ENCODE measurements at places on chromosomes 3 and 15.

- peak; percentile 1 for DNase-seq
These were observed at the start of the genes CHDH and IL17RB for GRCh38 chr3:53846134-53846850. Gene CHDH (minus strand): TSS chr3:53846419. CDS start chr3:53824008, 22,411 bp downstream. Gene IL17RB (plus strand): TSS chr3:53846568. CDS start chr3:53846589, 21 bp downstream.

DNA sequence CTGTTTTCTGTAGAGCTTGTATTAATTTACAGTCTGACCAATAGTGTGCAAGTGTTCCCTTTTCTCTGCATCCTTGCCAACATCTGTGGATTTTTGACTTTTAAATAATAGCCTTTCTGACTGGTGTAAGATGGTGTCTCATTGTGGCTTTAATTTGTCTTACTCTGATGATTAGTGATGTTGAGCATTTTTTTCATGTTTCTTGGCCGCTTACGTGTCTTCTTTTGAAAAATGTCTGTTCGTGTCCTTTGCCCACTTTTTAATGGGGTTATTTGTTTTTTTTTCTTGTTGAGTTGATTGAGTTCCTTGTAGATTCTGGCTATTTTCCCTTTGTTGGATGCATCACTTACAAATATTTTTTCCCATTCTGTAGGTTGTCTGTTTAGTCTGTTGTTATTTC lies 7.6 kb upstream of the ACOX2 start:
- no peak for DNase-seq

DNA sequence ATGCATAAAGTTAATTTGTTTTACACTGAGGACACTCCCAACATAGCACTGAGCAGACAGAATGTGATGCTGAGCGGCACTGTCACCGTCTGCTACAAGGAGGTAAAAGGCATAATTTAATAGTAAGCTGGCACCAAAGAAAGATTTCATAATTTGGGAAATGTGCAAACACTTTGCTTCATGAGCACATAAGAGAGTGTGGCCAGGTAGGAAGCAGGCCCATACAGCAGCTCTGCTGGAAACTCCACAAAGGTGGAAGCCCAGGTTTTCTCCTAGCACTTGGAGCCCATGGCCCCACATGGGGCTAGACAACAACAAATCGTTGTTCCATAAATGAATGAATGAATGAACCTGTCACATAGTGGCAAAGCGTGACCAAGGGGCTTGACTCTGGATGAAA lies 68.5 kb upstream of the CACNA2D3 start:
- no peak for DNase-seq

DNA sequence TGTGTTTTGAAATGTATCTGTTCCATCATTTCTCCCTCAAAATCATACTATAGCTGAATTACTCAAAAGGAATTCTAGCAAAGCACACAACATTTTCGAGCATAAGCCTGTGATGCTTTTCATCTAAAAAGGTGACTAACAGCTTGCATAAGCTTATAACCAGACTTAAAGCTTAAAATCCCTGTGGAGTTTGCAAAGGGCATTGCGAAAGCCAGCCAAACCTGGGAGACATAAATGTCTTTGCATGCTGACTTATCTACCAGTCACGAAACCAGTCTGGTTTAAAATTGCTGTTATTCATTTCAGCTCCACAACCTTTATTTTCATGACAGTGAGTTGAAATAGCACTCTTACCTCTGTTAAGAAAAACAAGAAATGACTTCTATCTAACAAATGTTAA lies 35.6 kb upstream of the LIPC start:
- DNase-seq = peak; percentile 95

- DNase-seq = no peak
These were observed 17.6 kb upstream of the LINGO1 start for GRCh38 chr15:77650265-77650664.

- no peak for DNase-seq
These were observed 524.6 kb downstream of the MECOM start for GRCh38 chr3:169138849-169139420.

DNA sequence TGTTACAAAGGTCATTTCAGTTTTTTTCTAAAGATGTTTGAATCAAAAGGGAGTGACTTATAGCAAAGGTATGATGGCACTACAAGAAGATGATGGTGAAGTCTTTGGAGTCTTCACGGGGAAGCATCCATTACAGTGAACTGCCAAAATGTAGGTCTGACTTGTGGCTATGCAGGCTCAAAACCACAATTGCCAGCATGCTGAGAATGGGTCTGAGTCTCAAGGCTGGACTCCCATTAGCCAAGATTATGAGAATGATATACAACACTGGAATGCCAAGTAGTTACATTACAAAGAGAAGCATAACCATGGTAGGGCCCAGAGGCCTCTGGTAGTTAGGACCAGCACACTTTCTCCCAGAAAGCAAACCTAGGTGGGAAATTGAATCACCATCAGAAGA lies 194.2 kb downstream of the MTHFS start:
- DNase-seq = no peak

GRCh38 chr3:37700466-37701248 lies 161.0 kb upstream of the CTDSPL start:
- no peak for DNase-seq

GRCh38 chr3:499001-499761 lies 302.6 kb downstream of the CHL1 start:
- no peak for DNase-seq

GRCh38 chr15:55770261-55770660 lies 27.3 kb upstream of the PRTG start:
- no peak for DNase-seq

DNA sequence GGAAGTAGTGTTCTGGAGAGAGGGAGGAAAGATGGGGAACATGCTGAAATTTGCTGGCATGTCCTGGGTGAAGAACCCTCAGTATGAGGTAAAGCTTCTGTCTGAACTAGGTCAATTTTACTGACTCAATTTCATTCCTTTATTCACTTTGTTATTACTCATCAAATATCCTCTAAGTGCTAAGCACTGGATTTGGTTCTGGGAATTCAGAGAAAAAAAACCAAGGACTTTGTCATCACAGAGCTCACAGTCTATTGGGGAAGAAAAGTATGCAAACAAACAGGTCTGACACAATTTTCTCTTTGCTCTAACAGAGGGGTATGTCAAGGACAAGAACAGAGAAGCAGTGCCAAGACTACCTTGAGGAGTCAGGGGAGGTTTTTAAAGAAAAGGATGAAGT lies 68.0 kb downstream of the TFG start:
- DNase-seq = peak; percentile 52

DNA sequence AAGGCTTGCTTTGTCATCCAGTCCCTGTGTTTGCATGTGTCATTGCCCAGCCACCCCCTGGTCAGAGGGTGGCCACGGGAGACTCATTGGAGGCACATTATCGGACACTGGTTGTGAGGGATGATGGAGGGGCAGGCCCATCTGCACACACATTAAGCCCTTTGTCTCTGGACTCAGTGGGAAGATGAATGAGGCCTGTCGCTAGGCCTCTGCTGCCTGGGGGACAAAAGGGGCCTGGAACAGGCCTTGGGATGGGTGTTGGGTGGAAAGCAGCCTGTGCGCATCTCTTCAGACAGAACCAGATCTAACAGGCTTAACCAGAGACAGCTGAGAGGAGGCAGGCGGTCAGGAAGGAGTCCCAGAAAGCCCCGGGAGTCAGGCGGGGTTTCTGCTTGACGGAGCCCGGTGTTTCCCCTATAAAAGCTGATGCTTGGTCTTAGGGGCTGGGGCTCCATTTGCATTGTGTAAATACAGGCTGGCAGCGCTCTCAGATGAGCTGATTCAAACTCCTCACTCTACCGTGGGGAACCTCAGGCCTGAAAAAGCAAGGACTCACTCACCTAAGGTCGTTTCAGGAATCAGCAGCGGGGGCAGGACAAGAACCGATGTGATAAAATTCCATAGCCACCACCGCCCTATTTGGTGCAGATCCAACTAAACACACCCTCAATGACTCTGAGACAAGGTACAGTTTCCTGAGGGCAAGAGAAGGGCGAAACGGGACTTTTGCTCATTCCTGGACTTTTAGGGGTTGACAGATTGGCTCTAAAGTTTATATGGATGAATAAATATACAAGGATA lies 17.1 kb upstream of the SKIC8 start:
- no peak for DNase-seq

GRCh38 chr15:32903591-32904290 lies 185.9 kb downstream of the GREM1 start:
- no peak for DNase-seq

GRCh38 chr15:51425517-51426040 lies 84.1 kb downstream of the GLDN start:
- DNase-seq = no peak

DNA sequence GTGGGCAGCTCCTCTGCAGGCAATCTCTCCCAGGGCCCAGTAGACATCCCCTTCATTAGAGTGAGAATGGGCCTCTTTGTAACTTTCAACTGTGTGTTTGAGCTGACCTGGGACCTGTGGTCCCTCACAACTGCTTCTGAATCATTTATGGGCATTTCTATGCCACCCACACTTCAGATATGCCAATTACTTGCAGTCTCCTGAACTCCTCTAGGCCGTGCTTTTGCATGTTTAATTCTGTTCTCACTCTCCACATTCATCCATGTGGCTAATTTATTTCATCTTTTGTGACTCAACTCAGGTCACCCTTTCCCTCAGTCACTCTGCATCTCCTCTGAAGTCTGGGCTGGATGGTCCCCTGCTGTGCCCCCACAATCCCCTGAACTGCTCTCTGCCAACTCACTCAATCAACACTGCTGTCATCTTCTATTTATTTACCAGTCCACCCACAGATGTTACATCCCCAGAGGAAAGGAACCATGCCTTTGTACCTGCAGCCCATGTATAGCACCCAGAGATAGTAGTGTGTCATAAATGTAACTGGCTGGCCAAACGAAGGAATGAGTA lies 364.7 kb downstream of the EPHB1 start:
- DNase-seq = no peak

DNA sequence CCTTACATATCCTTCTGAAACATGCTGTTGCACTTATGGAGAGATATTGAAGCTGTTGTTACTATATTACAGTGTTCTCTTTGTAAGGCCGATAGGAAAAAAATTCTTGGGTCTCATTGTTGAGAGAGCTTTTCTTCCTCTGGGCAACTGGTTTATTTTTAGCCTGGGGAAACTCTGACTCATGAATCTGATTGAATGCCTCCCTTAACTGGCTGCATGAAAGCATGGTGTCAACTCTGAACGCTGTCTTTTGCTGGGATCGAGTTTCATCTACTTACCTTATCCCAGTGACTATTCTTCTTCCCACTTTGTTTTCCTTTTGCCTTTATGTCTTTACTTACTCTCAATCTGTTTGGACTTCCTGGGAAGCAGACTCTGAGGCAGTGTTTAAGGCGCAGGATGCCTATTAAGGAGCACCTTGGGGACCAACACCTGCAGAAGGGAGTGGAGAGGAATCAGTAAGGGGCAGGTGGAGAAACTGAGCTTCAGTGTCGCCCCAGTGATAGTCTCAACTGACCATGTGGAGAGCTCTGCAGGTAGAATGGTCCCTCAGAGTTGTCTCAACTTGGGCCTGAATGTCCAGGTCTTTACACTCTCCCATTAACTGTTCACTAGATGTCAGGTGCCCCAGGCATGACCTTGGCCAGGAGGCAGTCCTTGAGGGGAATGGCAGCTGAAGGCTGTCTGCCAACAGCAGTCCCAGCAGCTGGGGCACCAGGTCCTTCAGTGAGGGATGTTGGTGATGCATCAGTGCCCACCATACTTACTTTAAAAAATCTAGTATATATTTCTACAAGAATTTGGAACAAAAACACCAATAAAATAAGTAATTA lies 88.9 kb upstream of the CCNL1 start:
- peak; percentile 95 for DNase-seq

DNA sequence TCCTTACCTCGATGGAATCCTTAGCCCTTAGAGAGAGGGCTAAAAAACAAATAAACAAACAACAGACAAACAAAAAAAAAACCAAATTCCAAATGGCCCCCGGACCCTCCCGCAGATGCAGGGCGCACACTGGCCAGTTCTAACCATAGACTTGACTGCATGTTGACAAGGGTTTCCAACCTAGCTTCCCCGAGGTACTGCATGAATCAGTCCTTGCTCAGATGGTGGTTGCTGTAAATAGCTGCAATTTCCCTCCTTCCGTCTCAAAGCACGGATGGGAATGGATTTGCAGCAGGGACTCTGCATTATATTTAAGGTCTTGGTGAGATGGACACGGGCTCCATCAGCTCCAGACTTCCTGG lies 162.8 kb downstream of the CD47 start:
- DNase-seq = no peak

- no peak for DNase-seq
These were observed 42.3 kb upstream of the XIRP1 start for GRCh38 chr3:39234651-39235050.

DNA sequence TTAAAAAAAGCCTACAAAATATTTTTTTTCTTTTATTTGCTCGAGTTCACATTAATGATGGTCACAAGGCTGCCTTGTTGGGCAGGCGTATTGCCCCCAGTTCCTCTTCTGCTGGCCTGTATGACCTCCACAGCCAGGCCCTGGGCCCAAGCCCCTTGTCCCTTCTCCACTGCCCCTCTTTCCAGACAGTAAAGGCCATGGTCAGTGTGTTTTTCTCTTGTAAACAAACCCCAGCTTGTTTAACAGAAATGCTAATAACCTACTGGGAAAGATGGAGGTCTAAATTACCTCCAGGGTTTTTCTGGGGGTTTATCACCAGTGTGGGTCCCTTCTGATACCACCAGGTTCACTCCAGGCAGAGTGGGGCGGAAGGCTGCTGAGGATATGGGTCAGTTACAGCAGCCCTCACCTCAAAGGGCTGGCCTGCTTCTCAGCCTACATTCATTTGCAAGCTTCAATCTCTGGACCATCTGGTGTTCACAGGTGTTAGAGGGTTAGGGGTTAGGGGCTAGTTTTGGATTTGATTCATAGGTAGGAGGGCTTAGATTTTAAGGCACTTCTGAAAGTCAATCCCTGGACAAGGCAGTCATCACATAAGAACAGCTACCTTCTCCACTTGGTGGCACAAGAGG lies 2.0 kb upstream of the MANF start:
- no peak for DNase-seq

DNA sequence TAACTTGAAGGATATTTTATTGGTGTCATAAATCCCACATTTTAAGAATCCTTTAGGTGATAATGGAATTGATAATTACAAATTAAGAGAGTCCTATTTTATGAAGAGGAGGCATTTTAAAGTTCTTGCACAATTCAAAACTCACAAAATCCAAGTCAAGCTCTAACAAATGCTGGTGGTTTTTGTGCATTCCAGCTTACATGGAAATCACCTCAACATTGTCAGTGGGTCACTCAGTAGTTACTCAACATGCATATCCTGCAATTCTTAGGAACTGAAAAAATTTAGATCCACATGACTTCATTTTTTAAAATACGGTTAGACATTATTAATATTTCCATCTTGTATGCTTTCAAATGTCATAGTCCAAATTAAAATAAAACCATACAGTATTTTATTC lies 487.2 kb downstream of the CNTN3 start:
- DNase-seq = no peak

GRCh38 chr15:31934821-31935220 lies 95.5 kb upstream of the CHRNA7 start:
- no peak for DNase-seq

Measured in stromal cell of bone marrow (primary cell).